Bronchial smooth muscle cell (primary cell): ENCODE measurements at places on chromosomes 12 and 14. TPM values are rescaled to one million over a fixed set of nuclear protein-coding genes. Genes with fewer than 3 reads are reported as not detected.

SIX6 gene
- total RNA-seq = not detected in 2 replicates

OAS2 gene
- total RNA-seq = 0.69 and 2.0 TPM in 2 replicates

PPP4R4 gene
- 0.34 and 1.9 TPM in 2 replicates for total RNA-seq

SLC25A47 gene
- not detected in 2 replicates for total RNA-seq

RDH5 gene
- 8.7 and 10.4 TPM in 2 replicates for total RNA-seq

GXYLT1 gene
- total RNA-seq = 4.7 and 6.5 TPM in 2 replicates

NUP37 gene
- 50.3 and 56.5 TPM in 2 replicates for total RNA-seq

MAP1LC3B2 gene
- total RNA-seq = 0.17 and 0.63 TPM in 2 replicates

VSX2 gene
- not detected in 2 replicates for total RNA-seq

RDH12 gene
- 0.09 and 0.16 TPM in 2 replicates for total RNA-seq

PPFIBP1 gene
- 45.8 and 65.9 TPM in 2 replicates for total RNA-seq

TMEM229B gene
- 0.32 and 0.60 TPM in 2 replicates for total RNA-seq

RTN1 gene
- under 0.01 and 0.16 TPM in 2 replicates for total RNA-seq

NPFF gene
- total RNA-seq = not detected in 2 replicates

RPS6KL1 gene
- under 0.01 and 0.47 TPM in 2 replicates for total RNA-seq

FOXN4 gene
- total RNA-seq = not detected in 2 replicates

TMEM117 gene
- 4.6 and 7.4 TPM in 2 replicates for total RNA-seq

ACVRL1 gene
- 50.6 and 70.5 TPM in 2 replicates for total RNA-seq
